Right cardiac atrium (tissue), 5 donors: ENCODE measurements at places on chromosomes 13 and 19.

DNA sequence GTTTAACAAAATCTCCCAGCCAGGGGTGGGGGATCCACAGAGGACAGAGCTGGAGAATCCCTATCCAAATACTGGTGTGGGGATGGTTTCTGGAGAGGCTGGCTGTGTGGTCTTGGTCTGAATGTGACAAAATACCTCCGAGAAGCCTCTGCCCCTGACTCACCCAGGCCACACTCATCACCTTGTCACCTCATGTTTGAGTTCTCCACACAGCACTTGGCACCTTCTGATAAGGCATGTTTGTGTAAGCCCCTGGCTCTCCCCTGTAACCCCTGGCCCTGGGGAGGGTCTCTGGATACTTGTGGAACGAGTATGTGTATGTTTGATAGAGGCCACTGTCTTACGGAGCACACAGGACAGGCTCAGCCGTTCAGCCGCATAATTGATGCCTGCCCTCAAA lies 14.7 kb downstream of the TECR start:
- DNase-seq: no peak

DNA sequence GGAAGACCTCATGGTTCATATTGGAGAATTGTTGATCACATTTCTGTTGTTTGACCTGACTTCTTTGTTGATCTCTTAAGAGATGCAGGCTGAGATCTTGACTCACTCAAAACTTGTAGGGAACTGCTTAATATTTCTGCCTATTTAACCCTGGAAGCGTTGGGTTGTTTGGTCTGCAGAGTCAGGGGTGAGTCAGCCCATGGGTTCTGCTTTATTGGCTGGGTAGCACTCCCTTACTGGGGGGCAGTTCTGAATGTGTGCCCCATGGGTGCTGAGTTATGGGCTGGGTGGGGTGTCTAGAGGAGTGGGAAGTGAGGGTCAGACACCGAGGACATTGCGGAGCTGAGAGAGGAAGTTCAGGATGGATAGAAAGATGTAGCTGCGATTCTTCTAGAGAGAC lies 87.9 kb downstream of the LRCH1 start:
- DNase-seq: no peak

- no peak for DNase-seq
Measured at GRCh38 chr13:89878904-89879303, 1468.6 kb upstream of the MIR17HG start.

DNA sequence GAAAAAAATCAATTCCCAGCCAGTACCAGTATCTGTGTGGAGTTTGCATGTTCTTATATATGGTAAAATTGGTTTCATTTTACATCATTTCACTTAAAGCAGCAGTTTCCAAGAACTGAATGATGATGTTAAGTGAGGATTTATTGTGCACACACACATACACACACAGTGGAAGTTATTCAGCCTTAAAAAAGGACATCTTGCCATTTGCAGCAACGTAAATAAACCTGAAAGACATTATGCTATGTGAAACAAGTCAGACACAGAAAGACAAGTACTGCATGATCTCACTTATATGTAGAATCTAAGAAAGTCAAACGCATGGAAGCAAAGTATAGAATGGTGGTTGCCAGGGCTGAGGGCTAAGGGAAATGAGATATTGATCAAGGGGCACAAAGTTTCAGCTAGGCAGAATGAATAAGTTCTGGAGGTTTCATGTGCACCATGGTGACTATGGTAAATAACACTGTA lies 5.3 kb downstream of the SIGLECL1 start:
- no peak for DNase-seq

DNA sequence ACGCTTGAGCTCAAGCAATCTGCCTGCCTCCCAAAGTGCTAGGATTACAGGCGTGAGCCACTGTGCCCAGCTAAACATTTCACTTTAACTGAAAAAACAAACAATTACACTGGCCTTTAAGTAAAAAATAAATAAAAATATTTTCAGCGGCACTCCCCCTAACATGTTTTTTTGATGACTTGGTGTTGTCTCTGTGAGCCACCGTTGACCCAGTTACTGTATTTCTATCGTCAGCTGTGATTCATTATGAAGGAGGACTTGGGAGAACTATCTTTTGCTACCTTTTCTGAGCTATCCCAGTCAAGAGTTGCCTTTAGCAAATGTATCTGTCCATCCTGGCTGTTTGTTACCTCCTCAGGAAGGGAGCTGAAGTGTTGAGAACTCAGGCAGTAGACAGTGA lies 18.5 kb upstream of the C19orf33 start:
- no peak for DNase-seq

- DNase-seq: no peak
Measured at GRCh38 chr13:33722216-33722915, 95.6 kb upstream of the RFC3 start.

DNA sequence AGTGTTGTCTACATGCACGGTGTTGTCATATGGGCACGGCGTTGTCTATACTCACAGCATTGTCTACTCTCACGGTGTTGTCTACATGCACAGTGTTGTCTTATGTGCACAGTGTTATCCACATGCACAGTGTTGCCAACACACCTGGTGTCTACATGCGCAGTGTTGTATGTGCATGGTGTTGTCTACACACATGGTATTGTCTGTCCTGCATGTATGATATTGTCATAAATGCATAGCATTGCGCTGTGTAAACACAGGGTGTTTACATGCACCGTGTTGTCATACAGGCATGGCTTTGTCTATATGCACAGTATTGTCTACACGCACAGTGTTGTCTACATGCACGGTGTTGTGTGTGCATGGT lies 6.8 kb downstream of the ADPRHL1 start:
- no peak for DNase-seq

GRCh38 chr19:5260381-5260967 lies 80.1 kb downstream of the PTPRS start:
- DNase-seq: peak; percentile 45

GRCh38 chr19:18194554-18195238 lies 1.7 kb downstream of the MPV17L2 start:
- DNase-seq: peak; percentile 75

GRCh38 chr13:52319876-52320275 lies 86.1 kb downstream of the THSD1 start:
- DNase-seq: no peak

GRCh38 chr13:92187378-92187989 lies 789.1 kb downstream of the GPC5 start:
- DNase-seq: no peak

DNA sequence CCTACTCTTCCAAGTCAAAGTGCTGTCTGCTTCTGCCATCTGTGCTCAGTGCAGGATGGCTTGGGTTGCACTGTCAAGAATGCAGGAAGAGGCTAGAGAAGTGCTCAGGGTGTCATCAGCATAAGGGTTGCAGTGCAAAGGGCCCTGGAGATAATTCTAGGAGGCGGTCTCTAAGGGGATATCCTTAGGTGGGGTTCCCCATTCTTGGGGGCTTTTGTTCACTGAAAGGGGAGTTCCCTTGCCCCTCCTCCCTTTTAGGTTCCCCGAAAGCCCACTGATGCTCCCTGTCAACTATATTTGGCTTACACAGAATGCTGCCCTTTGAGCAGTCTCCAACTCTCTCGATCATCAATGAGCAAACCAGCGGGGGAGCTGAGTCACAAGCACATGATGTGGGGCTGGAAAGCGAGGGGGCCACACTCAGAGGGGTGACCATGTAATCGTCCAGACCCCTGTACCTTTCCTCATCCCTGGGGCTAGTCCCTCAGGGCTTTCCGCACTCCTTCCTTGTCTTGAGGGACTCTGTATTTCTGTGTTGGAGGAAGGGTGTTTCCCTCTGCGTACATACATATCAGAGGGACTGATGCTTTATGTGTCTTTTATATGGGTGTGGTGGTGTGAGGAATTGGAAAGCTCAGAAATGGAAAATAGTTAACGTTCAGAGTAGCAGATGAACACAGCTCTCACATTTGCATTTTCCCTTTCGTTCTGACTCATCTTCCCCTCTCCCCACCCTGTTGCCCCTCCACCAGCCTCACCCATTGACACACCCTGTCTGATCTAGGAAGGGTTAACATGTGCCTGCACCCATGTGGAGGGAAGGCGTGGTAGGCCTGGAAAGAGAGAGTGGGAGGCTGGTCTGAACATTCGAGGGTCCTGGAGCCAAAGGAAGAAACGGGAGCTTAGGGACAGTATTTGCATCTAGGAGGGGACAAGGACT lies 6.7 kb downstream of the ZBTB32 start:
- DNase-seq: no peak

DNA sequence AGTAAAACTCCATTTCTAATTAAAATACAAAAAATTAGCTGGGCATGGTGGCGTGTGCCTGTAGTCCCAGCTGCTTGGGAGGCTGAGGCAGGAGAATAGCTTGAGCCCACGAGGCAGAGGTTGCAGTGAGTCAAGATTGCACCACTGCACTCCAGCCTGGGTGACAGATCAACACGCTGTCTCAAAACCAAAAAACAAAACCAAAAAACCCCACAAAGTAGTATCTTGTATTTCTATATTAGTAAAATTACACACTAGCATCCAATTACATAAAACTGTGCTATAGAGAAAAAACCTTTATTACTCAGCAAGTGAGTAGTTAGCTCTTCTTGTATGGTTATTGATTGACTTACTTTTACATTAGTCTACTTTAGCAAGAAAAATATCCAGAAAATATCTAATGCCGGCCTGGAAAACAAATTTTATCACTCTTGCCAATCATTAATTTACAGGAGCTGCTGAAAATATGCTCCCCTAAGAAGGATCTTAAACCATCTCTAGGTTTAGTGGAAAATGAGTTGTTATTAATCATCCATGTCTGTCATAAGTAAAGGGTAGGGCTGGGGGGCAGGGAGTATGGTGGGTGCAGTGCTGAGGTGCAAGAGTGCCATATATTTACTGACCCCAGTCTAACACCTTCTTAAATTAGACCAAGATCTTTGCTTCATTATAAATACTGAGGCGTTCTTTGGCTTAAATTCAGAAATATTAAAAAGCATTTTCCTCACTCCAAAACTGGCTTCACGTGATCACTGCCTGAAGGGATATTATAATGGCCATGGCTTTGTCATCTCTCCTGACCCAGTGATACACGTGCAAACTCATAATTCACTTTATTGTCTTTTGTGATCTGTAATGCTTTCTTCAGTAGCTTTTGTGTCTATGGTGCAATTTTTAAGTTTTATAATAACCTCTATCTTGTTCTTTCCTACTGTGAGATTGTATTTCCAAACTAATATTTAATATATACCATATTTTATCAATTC lies 44.1 kb downstream of the UBL3 start:
- no peak for DNase-seq

- no peak for DNase-seq
Measured at GRCh38 chr19:45304141-45304926, 18.3 kb downstream of the CKM start.

DNA sequence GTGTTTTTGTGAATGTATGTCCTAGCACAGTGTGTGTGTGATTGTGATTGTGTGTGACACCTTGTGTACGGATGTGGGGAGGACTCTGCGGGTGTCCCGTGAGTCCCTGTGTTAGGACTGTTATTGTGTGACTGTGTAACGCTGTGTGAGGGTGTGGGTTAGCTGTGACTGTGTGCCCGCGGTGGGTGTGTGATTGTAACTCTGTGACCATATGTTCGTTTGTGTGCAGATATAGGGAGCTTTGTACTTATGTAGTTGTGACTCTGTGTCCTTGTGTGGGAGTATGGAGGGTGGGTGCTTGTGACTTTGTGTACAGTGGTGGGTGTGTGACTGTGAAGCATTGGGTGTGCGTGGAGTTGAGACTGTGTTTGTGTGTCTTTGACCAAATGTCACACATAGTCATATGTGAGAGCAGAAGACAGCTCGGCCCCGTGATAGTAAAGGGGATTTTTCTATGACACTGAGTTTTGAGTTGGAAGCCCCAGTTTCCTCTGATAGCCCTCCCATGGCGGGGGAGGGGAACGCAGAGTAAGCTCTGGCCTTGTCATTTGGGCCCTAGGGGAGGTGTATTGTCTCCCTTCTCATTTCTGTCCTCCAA lies 949 bp upstream of the ZNF260 start:
- no peak for DNase-seq

GRCh38 chr19:31139871-31140505 lies 209.2 kb downstream of the TSHZ3 start:
- no peak for DNase-seq

DNA sequence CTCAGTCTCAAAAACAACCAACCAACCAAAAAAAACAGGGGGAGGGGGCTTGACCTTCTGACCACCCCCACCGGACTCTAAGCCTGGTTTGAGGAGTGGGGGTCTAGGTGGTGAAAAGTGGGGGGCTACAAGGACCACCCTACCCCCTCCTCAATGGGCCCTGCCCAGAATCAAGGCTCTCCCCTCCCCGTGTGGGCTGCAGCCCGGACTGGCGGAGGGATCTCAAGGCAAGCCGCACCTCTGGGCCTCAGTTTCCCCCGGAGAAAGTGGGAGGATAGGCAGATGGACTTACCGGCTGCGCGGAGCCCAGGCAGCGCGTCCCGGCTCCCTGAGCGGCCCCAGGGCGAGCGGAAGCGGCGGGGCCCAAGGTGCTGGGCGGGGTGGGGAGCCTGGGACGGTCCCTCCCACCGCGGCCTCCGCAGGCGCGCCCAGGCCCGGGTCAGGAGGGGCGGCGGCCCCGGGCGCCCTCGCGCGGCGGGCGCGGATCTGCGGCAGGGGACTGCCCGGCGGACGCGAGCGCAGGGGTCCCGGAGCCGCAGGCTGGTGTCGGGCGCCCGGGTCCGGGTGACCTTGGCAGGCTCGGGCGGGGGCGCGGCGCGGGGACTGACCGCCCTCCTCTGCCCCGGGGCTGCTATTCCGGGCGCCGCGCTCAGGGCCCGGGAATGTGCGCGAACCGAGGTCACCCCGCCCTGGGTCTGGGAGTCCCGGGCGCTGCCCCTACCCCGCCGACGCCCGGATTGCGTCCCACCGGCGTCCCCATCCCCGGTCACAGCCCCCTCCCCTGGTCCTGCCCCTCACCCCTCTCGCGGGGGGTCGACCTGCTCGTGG lies at the start of gene ADAMTSL5:
ADAMTSL5 (minus strand) TSS at position 349 of the 828 bp plus-strand sequence. CDS start 2,076 bp downstream, outside the sequence.
- peak; percentile 69 for DNase-seq

- DNase-seq: no peak
Measured at GRCh38 chr19:43534305-43534815, 1.4 kb downstream of the ZNF575 start.

DNA sequence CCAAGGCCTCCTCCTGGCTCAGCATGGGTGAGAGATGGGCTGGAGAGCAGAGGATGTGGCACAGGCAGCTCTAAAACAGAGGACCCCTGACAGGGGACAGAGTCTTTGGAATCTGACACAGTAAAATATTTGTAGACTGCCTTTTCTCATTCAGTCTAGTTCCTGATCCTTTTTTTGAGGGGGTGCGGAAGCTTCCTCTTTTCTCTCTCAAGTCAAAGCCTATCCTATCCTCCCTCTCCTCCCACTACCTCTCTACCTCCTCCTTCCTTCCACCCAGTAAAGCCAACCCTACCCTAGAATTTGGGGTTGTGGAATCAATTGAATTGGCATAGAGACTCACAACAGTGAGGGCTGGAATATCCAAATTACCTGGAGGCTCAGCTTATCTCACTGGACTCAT lies 82.0 kb downstream of the TEX26 start:
- no peak for DNase-seq

- DNase-seq: no peak
Measured at GRCh38 chr13:110330491-110331011, 23.5 kb downstream of the COL4A2 start.
